ENCODE measurements at places on chromosomes 1 and 21.

- no peak for DNase-seq
Observed at GRCh38 chr1:27760426-27760825, 12.6 kb upstream of the STX12 start.

- no peak for DNase-seq
Observed at GRCh38 chr1:11648039-11648438, 6.2 kb downstream of the FBXO2 start.

DNA sequence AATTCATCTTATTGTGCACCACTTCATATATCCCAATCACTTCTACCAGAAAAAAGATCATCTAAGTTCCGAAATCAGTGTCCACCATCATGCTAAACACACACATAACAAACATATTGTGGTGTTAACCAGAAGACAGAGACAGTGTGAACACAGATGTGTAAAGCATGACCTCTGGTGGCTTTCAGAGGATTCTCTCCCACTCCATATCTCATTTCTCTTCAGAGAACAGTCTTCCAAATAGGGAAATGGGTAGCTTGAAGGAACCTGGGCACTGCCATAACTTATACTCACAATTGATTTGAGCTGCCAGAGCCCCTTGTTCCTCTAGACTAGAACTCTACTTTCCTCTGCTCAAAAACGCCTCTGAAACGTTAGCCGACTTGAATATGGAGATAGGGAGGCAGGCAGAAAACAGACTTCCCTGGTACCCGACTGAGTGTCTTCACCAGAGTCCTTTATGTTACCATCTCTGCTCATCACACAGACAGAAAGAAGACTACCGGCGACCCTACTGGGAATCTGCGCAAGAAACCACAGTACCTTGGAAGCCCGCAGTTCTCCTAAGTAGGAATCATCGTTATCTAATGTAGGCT is 1.8 kb upstream of the ELAPOR1 start:
- no peak for DNase-seq

DNA sequence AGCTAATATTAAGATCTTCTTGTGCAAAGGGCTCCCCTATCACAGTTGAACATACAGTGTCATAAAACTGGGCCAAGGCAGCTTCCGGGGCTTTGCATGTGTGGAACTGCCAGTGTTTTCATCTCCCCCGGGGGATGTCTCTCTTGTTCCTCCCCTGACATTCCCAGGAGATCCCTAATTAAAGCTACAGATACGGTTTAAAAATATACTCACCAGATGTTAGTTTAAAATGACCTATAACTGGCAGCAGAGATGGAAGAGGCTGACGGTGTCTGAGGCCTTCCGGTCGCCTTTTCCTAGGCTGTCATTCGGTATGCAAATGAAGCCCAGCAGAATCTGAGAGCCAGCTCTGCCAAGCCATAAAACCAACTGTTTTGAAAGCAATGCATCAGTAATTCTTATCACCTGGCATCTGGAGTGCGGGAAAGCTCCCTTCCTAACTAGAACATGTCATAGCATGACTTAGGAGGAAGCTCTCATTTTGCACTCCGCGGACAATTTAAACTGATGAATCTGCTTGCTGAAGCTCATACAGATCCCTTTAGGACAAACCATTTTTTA is 436.5 kb upstream of the VAMP3 start:
- no peak for DNase-seq

- DNase-seq: no peak
Observed at GRCh38 chr1:35637401-35637809, 3.9 kb downstream of the PSMB2 start.

GRCh38 chr1:44970317-44970716 is 16.1 kb downstream of the EIF2B3 start:
- DNase-seq: peak; percentile 80

DNA sequence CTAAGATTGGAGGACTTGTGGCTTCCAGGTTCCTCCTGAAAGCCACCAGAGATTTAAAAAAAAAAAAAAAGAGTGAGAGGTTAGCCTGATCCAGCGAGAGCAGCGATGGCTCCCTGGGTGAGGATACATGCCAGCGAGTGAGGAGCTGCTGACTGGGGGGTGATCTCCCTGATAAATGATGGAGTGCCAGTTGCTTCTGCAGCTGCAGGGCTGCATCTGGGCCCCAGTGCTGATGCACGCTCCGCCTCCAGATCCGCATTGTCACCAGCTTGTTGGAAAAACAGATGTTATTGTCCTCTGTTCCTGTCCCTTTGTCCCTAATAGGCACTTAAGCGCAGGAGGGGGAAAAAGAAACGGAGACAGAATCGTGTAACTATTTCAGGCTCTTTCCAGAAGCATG is 28.6 kb downstream of the UBIAD1 start:
- no peak for DNase-seq

DNA sequence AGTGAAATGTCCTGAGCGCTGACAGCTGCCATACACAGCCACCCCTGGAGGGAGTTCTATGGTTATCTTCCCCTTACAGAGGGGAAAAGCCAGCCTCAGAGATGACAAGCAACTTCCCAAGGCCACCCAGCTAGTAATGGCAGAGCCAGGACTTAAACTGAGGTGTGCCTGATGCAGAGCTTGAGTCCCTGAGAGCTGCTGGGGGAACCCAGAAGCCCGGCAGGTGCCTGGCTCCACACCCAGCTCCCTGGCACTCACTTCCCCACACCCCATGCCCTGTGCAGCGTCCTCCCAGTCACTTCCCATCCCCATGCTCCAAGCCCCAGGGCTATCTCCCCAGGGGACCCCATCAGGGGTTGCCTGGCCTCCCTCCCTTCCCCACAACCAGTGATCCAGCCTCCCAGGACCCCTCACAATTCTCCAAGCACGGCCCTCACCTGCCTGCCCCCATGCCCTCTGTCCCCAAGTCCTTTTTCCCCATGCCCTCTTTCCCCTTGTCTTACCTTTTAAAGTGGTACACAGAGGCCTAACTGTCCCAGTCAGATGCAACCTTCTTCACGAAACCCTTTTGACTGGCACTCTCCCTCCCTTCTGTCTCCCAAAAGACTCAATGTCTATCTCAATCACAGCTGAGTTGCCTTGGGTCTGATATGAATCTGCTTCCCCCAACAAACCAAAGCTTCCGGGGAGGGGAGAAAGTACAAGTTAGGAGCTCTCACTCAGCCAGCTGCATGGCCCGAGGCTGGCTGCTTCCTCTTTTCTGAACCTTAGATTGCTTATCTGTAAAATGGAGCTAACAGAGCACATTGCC is 39.8 kb upstream of the LRP8 start:
- DNase-seq: no peak

DNA sequence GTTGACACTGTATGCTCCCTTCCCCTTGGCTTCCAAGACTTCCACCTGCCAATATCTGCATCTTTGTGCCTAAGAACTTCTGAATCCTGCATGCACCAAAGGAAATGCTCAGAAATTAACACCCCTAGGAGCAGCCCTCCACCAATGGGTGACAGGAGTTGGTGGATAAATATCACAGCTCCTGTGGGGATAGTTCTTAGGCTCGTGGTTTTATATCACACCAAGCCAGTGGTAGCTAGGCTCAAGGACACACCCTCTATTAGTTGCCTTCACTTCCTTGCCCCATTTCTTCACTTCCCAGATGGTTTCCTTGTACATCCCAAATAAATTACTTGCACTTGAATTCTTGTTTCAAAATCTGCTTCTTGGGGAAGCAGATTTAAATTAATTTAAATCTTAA is 16.9 kb upstream of the CDC14A start:
- no peak for DNase-seq

DNA sequence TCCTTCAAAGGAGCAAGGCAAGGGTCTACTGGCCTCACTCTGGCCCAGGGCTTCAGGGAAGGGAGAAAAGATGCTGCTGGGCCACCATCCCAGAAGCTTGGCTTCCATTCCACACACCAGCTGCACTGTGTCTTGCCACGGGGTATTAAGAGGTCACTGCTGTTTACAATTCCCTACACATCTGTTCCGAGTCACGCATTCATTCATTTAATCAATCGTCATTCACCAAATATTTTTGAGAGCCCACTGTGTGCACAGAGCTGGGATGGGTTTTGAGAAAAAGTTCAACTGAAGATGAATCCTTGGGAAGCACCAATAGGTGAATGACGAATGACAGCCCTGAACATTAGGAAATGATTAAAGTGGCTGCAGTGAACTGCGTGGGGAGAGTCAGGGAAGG is 101.7 kb downstream of the NAV1 start:
- no peak for DNase-seq

DNA sequence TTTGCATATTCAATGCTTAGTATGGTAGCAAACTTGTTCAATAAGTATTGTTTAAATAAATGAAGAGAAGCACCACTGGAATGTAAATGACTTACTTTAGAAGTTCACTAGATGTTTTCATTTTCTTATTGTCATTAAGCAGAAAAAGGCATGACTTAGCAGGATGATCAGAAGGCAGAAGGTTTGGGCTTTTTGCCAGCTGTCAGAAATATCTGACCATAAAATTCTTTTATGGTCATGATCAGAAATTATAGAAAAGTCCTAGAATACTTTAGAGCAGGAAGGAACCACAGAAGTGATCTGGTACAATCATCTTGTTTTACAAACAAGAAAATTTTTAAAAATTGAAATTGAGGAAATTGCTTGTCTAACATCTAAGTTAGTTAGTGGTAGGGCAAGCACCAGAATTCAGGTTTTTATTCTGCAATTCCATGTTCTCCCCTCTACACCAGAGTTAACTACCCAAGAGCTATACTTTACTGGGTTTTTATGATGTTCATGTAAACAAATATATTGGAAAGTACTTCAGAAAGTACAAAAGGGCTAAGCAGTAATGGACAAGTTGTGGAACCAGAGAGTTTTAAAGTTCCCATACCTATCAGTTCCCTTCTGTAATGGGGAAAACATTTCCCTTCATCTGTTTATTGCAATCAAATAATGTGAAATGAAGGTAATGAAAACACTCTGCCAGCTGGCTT is 10.1 kb downstream of the FMO5 start:
- no peak for DNase-seq

DNA sequence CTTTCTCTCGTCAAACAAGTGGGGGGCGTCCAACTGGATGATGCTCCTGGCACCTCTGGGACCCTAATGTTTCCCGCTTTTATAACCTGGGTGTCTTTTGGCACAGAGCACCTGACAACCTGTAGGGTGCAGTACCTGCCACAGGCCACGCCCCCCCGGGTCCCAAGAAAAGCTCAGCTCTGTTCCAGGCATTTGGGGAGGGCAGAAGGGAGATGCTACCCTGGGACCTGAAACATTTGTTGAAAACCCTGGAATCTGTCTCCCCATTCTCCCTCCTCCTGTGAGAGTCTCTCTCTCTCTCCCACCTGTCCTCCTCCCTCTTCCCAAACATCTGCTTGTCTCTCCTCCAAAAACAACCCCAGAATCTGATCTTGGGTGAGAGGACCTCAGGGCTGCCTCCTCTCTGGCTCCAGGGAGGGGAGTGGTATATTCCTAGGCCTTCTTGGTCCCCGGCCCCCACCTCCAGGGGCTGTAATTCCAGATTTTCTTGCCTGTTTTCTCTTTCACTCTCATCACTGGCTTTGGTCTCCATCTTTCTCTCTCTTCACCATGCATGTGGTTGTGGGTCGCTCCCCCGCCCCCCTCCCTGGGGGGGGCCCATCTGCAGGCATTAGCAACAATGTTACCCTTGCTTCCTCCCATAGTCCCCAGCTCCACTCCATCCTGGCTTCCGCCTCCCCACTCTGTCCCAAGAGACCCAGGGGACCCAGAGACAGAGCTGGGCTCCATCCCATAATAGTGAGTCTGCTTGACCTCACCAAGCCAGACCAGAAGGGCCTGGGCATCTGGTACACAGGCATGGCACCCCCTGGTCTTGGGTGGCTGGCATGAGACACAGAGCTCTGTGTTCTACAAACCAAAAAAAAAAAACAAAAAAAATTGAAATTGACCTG is 4.1 kb downstream of the AHDC1 start:
- DNase-seq: no peak

- DNase-seq: no peak
Observed at GRCh38 chr1:214289574-214290272, 8.8 kb downstream of the SMYD2 start.
